Urinary bladder (tissue), 4 donors: ENCODE measurements at places on chromosomes 13 and 19. TPM values are rescaled to one million over a fixed set of nuclear protein-coding genes. Genes with fewer than 3 reads are reported as not detected.
A peak's percentile ranks its signal among the peaks of the same experiment; 100 is the strongest.

The KIR2DL3 gene
- total RNA-seq: not detected

The IGLON5 gene
- total RNA-seq: 0.21 TPM

The PGLYRP2 gene
- not detected for total RNA-seq

The PPP1R15A gene
- 21.8 TPM for total RNA-seq

GRCh38 chr19:36032251-36033104 is at the start of gene CLIP3:
Gene CLIP3, minus strand, starts transcription at chr19:36032873. Its CDS starts 516 bp downstream, at chr19:36032357.
- DNase-seq: peak; percentile 53

GRCh38 chr13:39310961-39311360 is 272.7 kb downstream of the NHLRC3 start:
- DNase-seq: no peak

GRCh38 chr19:29380581-29380980 is 145.2 kb upstream of the VSTM2B start:
- DNase-seq: no peak

DNA sequence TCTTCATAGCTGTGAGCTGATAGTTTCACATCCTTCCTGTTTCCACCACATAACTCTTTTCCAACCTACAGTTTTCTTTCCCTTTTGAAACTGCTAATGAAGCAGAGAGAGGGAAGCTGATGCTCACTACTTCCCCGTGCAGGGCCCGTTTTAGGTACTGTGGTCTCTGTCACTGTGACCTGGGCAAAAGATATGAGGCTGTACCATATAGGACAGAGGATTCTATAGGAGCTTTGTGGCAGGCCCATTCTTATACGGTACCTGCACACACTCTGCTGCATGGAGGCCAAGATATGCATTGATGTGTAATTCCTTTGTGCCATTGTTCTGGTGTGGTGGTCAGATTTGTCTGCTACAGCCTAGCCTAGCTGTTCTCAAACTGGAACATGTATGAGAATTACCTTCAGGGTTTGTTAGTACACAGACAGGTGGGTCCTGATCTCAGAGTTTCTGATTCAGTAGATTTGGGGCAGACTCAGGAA is 577.3 kb downstream of the LMO7 start:
- no peak for DNase-seq

- no peak for DNase-seq
Measured at GRCh38 chr13:48220981-48221685, 11.9 kb upstream of the ITM2B start.

DNA sequence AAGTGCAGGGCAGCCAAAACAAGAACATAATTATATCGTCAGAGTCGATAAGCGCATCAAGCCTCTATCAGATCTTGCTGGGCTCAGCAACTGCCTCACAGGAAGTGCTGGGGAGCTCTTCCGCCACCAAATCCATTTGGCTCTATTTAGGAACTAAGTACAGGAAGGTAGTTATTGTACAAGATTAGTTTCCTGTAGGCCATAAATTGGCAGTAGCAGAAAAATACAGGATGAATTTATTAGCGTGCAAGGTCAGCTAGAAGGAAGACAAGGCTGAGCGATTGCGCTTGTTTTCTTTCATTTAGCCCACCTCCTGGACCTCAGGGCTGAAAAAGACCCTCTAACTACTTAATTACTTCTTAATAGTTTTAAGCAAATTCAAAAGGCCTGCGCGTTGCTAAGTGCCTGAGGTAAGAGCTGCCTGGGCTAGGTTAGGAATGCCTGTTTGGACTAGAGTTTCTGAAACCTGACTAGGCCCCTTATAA is 118.5 kb downstream of the IRS2 start:
- no peak for DNase-seq

DNA sequence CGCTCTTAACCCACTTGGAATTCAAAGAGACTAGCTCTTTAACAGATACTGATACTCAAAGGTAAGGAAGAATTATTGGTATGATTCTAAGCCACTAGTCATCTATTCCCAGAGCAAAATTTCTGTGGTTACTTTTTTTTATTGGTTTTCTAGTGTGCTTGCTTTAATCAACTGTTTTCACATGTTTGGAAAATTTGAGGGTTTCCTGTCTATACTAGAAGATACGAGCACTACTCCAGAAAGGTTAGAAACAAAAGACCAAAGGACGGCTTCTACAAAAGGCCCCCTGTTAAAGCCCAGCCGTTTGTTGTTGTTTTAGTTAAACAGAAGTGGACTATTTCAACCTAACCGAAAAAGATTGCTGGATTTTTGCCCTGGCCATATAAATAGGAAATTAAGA is 18.5 kb upstream of the LPAR6 start:
- DNase-seq: no peak

DNA sequence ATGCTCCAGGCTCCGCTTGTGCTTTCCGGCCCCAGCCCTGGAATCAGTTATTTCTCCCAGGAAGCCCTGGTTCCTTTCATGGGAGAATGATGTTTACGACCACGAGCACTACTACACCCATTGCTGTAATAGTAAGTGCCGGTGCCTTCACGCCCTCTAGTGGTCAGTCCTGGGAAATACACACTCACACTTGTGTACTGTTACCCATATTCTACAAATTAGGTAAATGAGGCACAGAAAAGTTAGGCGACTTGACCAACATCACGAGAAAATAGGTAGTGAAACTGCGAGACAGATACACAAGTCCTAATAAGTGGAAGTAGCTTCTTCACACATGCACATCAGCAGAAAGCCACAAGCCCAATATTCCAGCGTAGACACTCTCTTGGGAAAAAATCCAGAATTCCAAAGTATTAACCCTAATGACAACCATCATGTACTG is 21.7 kb downstream of the CEACAM21 start:
- DNase-seq: no peak

GRCh38 chr13:74678308-74678965 is 544.2 kb upstream of the KLF12 start:
- no peak for DNase-seq

GRCh38 chr19:14093117-14093823 is 2.7 kb upstream of the SAMD1 start:
- no peak for DNase-seq

DNA sequence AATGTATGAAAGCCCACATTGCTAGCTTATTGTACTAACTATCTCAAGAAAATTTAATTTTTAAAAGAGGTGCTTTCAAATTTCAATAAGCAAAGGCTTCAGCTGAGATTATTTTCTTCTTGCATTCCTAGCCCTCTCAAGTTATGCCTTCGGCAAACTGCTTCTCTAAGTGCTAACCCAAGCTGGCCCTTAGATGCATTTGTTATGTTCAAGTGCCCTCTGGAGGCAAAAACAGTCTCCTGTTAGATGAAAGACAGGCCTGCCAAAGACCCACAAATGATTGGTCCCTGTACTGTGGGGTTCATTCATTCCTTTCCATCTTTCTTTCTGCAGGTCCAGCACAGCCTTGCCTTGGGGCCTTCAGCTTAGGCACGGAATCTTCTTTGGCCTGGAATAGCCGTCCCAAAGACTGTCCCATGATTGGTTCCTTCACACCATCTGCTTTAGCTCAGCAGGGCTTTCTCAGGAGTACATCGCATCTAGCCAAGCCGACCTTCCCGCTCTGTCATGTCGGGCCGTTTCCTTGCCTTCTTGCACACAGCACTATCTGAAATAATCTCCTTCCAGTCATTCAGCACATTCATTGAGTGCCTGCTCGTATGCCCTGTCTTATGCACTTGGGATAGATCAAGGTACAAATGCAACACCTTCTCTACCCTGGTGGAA is 26.4 kb upstream of the TPTE2 start:
- DNase-seq: no peak

GRCh38 chr13:60453490-60453889 is 56.5 kb downstream of the TDRD3 start:
- no peak for DNase-seq
